ENCODE measurements at places on chromosomes 12 and 14.

DNA sequence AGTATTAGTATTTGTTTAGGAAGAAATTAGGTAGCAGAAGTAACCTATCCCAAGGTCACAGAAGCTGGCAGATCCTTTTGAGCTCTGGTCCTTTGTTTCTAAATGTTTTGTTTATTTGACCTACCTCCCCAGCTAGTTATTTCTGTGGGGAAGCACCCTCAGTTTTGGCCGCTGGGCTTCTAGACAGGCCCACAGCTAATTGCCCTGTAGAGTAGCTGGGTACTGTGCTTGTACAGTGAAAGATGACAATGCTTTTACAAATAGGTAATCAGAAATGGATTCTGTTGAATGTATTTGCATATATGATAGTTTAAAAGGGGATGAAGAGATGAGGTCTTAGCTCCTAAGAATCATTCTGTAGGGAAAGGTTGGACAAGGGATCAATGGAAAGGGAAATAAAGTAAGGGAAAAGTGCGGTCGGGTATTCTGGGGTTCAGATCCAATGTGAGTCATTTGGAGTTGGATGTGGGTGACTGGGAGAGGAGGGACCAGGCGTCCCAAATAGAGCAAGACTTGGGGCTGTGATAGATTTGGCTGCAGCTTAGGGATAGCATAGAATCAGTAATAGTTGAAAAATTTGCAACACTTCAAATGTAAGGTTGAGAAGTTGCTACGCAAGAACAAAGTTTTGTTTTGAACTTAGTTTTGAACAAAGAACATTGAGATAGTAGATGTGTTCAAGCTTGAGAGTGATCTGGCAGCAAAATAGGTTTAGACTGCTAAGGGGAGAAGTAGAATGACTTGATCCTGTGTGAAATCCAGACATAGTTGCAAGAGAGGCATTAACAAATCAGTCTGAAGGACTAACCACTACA, 3.6 kb downstream of the NUDT4 start:
- no peak for DNase-seq

GRCh38 chr12:74539765-74540526, 2.3 kb downstream of the ATXN7L3B start:
- no peak for DNase-seq

GRCh38 chr12:115871714-115872113, 405.8 kb downstream of the MED13L start:
- DNase-seq, result no peak

- no peak for DNase-seq
Observed at GRCh38 chr14:104100171-104101085, 14.9 kb downstream of the ASPG start.

DNA sequence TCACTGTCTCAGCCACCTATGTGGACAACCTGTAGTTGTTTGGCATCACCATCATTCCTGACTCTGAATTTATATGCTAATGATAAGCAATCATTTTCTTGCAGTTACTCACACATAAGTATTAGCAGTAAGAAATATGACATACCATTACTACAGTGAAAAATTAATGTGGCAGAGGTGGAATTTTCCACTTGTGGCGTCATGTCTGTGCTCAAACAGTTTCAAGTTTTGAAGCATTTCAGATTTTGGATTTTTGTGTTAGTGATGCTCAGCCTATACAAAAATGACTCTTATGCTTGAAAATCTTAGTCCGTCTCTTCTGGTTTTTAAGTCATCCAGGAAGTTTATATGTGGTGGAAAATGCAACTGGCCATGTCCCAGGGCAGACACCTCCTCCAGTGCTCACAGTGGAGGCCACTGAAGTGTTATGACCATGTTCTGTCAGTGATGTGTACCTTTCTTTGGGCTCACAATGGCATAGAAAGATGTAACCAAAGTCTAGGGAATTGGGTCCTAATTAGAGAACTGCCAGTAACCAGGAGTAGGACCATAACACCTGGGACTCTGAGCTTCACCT, 220.6 kb downstream of the SYT1 start:
- no peak for DNase-seq

GRCh38 chr12:10235761-10236631, 23.3 kb downstream of the GABARAPL1 start:
- DNase-seq, result peak; percentile 24

GRCh38 chr12:117277875-117278274, 83.6 kb downstream of the NOS1 start:
- DNase-seq, result no peak

DNA sequence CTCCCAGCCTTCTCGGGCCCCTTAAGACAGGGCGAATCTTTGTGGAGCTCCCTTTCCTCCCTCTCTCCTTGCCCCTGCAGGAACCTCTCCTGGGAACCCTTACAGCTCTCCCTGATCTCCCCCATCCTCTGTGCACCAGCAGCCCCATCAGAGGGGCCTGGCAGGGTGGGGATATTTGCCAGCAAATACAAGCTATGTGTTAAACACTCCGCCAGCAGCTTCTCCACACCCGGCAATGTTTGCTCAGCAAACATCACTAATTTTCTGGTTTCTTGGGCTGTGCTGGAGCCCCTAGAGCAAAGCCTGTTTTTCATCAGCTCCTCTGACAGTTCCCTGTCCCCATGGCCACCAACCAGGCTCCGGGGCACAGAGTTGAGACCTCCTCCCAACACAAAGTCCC, 147.5 kb upstream of the LHX5 start:
- DNase-seq, result no peak

- no peak for DNase-seq
Observed at GRCh38 chr14:99253890-99254289, 18.1 kb downstream of the BCL11B start.

GRCh38 chr12:76697849-76698248, 66.1 kb upstream of the ZDHHC17 start:
- no peak for DNase-seq

- DNase-seq, result no peak
Observed at GRCh38 chr14:23385642-23386265, 8.9 kb downstream of the CMTM5 start.

DNA sequence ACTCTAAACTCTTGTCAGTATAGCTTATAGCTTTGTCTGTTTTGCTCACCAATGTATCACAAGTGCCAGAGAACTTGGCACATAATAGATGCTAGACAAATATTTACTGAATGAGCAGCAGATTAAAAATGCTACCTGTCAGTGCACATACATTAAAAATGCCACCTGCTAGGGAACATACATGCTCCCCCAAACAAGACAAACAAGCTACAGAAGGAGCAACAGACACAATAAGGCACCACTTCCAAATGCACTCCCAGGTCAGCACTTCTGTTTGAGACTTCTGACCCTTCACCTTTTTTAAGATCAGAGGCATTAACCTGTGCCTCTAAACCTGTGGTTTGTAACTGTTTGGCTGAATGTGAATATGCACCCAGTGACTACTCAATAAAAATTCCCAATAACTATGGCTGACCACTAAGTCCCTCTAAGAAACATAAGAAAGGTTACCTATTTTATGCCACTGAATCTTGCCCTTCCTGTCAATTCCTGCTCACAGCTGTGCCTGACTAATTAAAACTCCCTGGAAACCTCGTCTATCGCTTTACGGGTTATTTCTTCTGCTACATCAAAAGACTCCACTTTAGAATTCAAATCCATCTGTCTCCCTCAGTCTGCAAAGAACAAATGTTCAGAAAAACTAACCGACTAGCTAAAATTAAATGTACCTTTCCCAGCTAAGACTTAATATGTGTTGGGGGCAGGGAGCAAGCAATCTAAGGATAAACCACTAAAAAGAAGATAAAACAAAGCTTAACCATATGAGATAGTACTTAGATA, 41.0 kb downstream of the HECTD4 start:
- no peak for DNase-seq

- no peak for DNase-seq
Observed at GRCh38 chr14:21213652-21214051, 55.6 kb downstream of the HNRNPC start.

DNA sequence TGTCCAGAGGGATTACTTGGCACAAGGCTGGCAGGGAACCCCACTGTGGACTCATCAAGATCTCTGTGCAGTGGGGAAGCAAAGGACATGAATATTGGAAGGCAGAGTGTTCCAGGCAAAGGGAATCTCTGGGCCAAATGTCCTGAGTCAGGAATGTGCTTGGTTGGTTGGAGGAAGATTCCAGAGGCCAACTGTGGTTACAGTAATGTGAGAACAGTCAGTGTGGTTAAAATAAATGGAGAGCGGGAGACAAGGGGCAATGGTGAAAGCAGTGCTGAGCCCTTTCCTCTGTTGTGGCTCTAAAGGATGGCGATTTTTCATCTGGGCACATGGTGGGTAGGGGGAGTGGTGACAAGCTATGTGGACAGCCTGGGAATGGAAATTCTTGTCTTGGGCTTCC, 948.2 kb downstream of the BCL11B start:
- no peak for DNase-seq

DNA sequence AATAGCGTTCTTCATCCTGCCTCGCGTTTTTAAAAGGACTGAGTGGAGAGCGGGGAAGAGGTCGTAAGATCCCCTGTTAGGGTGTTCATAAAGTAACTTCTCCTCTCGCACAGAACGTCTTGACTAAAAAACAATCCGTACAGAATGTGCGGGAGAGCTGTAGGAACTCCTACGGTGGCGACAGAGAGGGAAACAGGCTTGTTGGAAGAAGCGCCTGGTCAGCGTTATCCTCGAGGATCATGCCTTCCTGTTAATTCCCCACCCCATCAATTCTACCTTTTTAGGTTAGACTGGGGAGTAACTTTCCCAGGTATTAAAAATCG, 399 bp upstream of the WASHC4 start:
- no peak for DNase-seq

GRCh38 chr12:51472984-51473383, 48.4 kb downstream of the SLC4A8 start:
- no peak for DNase-seq

DNA sequence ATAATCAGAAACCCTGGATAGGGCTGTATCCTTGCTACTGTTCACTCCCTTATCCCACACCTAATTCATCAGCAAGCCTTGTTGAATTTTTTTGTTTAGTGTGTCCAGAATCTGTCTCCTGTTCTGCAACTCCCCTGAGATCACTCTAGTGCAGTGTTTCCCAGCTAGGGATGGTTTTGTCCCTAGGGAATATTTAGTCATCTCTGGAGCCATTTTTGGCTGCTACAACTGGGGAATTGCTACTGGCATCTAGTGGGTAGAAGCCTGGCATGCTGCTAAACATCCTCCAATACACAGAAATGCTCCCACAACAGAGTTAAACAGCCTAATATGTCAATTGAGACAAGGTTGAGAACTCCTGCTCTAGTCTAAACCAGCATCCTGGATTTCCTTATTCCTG, 248.0 kb downstream of the NPAS3 start:
- DNase-seq, result no peak

DNA sequence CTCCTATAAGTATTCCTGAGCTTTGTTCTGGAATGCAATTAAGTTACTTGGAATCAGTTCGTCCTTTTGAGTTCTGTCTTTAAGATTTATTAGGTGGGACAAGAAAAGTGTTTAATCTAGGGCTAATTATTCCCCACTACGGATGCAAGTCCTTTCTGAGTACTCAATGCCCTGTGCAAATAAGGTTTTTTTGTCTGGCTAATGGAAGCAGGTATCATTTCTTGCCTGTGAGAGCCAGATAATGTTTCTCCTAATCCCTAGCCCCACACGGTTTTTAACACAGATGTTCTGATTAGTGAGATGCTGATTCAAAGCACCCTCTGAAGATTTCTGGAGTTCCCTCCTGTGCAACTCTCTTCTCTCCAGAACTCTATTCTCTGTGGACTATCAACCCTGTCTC, 296.6 kb upstream of the PRICKLE1 start:
- no peak for DNase-seq

- DNase-seq, result no peak
Observed at GRCh38 chr14:56145181-56145769, 27.1 kb downstream of the PELI2 start.

DNA sequence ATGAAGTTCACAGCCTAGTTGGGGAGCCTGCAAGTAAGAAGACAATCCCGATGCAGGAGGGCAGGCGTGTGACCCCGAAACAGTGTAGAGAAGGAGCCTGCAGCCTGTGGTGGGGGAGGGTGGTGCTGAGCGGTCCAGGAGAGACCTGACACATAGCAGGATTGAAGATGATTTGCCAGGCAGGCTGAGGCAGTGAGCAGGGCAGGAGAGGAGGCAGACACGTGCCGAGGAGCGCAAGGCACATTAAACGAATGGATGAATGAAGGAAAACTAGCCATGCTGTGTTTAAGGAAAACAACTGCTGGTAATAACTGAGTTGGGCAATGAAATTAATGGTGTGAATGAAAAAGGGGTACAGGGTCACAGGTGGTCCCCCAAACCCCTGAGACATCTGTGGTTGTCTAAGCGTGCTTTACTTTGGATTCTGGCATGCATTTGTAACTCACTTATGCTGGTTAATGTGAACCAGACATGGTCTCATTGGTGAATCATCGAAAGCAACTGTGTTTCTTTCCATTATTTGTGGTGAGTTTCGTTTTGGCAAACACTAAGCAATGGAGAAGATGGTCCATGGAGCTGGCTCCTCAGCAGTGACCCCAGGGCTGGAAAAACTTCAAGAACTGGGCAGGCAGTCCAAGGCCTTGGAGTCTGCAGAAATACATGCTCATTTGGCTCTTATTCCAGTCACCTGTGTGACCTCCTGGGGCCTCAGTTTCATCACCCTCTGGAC, 96.9 kb upstream of the EVL start:
- DNase-seq, result no peak

- DNase-seq, result no peak
Observed at GRCh38 chr12:115966376-115966775, 311.1 kb downstream of the MED13L start.

DNA sequence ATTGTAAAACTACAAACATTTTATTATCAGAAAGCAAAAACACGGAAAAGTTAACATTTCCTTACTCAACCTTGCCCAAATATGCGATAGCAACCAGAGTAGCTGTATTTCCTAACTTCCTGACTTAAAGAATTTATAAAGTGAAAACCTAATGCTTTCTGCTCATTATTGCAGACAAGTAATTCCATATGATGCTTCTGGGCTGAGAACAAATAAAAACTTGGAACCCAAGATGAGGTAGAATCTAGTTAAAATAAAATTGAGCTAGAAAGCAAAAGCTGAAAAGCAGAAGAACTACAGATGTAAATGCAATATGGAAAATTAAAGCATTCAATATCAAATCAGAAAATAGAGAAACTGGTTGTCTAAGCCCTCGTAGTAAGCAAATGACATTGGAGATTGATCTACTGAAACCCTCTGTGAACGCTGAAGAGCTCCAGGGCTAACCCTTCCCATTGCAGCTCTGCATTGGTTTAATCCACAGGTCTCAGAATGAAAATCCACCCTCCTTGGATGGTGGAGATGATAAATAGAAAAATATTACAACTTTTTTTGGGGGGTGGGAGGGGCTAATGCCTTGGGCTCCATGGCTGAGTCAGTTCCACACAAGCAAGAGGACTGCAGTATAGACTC, 40.7 kb downstream of the CORO1C start:
- DNase-seq, result no peak

DNA sequence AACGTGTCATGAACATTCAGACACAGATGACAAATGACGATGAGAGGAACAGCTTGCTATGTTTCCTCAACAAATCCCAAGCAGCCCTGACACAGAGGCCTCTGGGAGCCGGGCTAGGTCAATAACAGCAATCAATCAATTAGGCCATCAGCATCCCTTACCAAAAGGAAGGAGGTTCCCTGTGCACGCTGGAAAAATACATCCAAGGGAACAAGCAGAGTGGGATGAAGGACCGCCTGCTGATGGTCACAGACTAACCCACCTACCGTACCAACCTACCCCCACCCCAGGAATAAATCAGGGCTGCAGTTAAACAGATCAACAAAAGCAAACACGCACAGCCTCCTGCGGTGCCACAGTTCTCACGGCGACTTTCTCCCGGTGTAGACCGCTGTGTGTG, 265.1 kb upstream of the SFSWAP start:
- DNase-seq, result no peak

GRCh38 chr12:15716581-15716980, 72.6 kb downstream of the EPS8 start:
- no peak for DNase-seq

- DNase-seq, result no peak
Observed at GRCh38 chr12:28998662-28999120, 150.4 kb upstream of the FAR2 start.

Data from stimulated activated CD8-positive, alpha-beta memory T cell treated with anti-CD3 and anti-CD28 coated beads, Interleukin-7, amount 100 ng/mL, for 4 hours (primary cell).